ENCODE measurements at places on chromosomes 16 and 17.
A peak's percentile ranks its signal among the peaks of the same experiment; 100 is the strongest.

DNA sequence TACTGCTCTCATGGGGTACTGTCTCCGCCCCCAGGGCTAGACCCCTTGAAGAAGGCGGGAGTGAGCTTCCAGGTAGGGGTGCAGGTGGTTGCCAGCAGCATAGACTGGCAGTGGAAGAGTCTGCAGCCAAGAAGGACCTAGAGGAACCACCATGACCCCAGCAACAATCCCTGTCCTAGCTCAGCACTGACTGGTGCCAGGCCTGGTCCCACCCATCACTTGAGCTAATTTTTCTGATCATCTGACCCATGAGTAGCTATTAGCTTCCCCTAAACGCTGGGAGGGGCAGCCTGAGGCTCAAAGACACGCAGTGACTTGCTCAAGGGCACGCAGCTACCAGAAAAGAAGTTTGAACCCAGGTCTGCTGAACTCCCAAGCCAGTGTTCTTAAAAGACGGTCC lies 945 bp downstream of the PRM3 start:
- DNase-seq, result no peak

DNA sequence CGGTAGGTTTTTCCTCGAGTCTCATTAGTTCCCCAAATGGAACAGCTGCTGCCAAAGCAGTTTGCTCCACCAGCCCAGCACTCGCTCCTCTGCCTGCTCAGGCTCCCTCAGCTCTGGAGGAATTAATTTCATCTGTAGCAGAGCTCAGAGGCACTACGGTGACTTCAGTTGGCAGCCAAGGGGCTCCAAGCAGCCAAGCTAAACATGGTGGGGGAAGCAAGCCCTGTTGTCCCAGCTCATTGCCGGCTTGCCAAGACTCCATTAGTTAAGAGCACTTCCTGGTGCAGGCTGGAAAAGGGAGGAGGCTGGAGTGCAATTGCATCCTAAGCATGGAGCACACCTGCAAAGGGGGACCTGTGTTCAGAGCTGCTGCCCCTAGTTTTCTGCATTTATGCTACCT lies 78.7 kb upstream of the GPRC5B start:
- DNase-seq, result no peak

DNA sequence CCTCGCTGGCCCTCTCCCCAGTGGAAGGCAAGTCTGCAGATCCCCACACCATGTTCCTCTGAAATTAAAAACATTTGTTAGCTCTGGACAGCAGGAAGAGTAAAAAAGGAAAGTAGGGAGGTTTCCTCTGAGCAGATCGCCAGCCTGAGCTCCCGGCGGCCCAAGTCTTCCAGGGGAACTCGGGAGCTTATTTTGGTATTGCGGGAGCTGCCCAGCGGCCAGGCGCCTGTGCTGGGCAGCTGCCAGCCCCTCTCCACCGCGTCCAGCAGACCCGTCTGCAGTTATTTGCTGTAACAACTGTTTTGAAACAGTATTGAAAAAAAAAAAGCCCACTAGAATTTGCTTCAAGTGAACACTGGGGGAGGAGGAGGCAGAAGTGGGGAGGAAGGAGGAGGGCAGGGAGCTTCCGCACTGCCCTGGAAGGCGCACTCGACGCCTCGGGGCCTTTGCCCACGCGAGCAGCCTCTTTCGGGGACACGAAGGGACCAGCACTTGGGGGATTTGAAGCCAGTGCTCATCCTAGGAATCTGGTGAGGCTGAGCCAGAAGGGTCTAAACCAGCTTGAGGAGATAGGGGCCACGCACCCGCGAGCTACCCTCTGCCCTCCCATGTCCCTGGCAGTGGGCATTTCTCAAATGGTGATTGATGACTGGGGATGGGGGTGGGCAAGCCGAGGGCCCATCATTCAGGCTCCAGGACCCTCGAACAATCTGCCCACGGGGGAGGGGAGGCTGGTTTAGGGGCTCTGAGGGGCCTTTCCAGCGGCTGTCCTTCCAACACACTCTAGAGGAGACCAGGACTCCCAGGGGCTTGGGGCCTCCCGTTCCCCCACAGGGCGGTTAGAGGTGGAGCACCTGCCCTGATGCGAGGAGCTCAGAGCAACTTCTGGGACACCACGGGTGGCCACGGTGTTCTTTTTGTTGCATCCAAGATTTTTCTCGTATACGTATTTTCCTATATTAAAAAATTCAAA lies 3.0 kb upstream of the BAHCC1 start:
- DNase-seq, result peak; percentile 44

- no peak for DNase-seq
Measured at GRCh38 chr17:82487910-82488309, 29.4 kb downstream of the NARF start.

DNA sequence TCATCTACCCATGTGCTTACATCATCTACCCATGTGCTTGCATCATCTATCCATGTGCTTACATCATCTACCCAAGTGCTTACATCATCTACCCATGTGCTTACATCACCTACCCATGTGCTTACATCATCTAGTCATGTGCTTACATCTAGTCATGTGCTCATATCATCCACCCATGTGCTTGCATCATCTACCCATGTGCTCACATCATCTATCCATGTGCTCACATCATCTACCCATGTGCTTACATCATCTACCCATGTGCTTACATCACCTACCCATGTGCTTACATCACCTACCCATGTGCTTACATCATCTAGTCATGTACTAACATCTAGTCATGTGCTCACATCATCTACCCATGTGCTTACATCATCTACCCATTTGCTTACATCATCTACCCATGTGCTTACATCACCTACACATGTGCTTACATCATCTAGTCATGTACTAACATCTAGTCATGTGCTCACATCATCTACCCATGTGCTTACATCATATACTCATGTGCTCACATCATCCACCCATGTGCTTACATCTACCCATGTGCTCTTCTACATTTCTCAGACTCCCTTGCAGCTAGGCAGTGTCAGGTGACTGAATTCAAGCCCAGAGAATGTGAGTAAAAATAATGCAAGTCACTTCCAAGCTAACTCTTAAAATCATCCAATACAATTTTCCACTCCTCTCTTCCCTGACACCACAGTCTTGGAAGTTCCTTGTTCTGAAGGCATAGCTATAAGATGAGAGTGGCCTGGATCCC lies 196.8 kb downstream of the CBLN1 start:
- no peak for DNase-seq

DNA sequence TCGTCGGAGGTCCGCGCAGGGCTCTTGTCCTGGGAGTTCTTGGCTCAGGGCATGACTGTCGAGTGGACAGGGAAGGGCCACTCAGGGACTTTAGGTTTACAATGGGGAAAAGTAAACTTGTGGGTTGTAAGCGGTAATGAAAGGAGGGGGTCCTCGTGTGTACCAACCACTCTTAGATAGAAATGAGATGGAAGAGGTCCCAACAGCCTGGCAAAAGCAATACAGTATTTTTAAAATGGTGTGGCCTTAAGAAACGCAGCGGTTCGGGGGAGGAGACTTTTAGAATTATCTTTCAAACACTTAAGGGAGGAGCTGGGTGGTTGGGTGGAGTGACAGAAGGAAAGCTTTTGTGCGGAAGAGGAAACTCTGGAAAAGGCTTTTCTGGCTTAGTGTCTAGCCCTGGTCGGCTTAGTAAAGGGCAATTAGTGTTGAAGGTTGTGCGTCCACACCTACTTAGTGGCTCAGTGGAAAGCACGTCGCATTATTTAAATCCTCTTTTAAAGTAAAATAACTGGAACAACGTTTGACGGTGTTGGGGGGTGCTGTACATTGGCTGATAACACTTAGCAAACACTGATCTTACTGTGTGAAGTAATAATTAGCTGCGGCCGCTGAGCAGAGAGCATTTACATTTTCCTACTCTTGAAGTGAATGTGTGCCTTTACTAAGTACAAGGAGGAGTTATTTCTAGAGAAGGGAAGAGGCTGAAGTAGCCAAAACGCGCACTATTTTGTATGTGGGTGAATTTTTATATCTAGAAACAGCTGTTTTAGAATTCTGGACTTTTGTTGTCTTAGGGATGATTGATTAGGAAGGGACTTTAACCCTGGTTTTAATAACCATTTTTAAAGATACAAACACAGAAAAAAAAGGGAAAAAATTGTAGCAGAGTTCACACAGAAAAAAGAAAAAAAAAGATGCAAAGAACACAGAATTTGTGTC lies 1.0 kb downstream of the WSB1 start:
- peak; percentile 30 for DNase-seq

DNA sequence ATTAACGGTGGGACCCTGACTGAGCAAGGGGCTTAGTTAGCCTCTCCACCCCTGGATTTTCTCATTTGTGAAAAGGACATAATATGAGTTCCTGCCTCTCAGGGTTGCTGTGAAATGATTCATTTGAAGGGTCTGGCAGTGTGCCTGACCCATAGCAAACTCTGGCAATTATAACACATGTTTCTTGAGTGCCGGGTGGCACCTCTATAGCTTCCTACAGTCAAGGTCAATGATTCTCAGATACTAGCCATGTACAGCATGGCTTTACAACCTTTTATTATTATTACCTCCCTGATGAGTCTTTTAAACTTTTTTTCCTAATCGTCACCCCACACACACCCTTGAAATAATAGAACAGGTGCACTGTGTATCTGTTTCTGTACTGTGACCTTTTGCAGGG lies 42.1 kb downstream of the TMEM114 start:
- no peak for DNase-seq

GRCh38 chr16:89921702-89922476 lies 1.3 kb upstream of the TUBB3 start:
- DNase-seq, result no peak

DNA sequence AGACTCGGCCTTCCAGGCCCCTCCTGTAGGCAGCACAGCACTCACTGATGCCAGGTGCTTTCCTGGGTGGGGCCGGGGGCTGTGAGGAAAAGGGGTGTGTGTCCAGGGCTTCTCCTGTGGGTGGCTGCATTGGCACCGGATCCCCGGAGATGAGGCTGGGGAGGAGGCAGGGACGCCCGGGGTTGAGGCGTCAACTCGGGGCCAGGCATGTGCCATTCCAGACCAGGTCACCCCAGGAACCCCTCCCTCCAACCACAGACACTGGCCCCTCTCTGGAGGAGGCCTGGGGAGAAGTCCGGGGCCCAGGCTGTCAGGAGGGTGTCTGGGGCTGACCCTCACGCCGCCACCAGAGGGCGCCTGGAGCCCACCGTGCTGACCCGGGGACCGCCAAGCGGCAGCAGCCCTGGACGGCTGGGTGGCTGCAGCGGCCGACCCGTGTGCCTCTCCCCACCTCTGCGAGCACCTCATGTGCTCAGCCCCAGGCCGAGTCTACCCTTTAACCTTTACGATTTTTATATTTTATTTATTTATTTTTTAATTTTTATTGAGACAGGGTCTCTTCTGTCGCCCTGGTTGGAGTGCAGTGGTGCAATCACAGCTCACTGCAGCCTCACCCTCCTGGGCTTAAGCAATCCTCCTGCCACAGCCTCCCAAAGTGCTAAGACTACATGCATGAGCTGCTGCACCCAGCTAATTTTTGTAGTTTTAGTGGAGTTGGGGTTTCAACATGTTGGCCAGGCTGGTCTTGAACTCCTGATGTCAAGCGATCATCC lies 3.2 kb upstream of the METRN start:
- DNase-seq, result peak; percentile 5

GRCh38 chr16:57084996-57085395 lies 7.4 kb upstream of the CPNE2 start:
- DNase-seq, result peak; percentile 93

DNA sequence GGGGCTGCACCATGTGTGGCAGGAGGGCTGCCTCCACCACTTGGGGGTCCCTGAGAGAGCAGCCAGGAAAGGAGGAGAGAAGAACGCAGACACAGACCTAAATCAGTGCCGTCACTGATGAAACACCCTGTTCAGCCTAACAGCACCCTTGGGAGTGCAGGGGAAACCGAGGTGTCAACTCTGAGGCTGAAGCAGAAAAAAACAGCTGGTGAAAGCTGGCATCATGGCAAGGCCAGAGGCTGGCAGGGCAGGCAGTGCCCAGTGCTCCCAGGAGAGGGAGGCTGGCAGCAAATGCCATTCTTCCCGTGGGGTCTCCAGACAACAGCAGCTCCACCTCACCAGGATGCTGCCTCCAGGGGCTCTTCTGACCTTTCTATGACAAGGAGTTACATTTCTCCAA lies 23.1 kb downstream of the SPHK1 start:
- DNase-seq, result no peak

- no peak for DNase-seq
Measured at GRCh38 chr16:9661336-9662017, 520.8 kb downstream of the GRIN2A start.

DNA sequence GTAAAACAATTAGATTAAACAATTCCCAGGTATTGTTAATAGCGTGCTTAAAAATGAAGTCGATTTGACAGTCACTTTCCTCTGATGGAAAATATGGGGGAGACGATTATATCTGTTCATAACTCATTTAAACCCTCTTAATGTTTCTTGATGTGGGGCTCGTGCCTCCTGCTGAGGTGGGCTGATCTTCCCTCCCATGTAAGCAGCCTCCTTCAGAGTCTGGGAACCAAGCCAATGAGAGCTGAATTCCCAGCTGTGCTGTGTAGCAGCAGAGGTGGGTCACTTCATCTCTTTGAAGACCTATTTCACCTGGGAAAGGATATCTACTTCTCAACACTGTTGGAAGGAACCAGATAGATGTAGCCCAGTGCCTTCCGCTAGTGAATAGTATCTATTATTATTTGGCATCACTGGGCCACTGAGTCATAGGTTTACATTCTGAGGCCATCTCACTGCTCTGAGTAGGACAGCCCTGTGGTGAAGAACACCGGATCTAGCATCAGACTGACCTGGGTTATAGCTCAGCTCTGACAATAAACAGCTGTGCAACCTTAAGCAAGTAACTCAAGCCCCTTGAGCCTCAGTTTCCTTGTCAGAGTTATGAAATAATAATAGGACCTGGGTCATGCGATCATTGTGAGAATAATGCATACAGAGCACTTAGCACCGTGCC lies 85.3 kb upstream of the C16orf82 start:
- no peak for DNase-seq
